ENCODE measurements at places on chromosomes 3 and 15.
A peak's percentile ranks its signal among the peaks of the same experiment; 100 is the strongest.

DNA sequence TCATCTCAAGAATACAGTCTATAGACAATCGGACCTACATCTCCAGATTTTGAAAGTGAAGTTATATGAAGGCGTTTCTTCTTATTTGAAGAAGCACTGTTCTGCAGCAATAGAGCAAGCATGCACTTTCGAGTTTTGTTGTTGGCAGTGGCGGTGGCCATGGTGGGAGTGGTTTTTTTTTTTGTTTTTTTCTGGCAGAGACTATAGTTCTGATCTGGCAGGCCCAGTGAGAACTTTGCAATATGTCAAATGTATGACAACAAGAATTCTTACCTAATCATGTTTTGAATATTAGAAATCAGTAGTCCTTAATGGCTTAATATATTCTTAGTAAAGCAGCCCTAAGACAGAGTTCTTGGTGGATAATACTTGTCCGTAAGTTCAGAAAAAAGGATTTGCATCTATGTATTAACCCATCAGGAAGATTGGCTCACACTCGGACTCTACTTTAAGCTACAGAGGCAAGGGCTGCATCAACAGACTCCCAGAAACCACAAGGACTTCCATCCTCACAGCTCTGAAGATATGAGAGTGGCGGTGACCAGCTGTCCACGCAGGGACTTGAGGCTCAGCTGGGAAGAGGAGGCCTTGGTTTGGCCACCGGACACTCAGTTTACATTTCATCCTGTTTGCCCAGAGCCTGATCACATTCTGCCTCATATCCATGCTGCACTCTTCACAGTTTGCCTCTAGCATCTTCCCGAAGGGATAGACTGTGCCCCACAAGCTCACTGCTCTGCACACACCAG is 124.1 kb upstream of the THBS1 start:
- DNase-seq = no peak

DNA sequence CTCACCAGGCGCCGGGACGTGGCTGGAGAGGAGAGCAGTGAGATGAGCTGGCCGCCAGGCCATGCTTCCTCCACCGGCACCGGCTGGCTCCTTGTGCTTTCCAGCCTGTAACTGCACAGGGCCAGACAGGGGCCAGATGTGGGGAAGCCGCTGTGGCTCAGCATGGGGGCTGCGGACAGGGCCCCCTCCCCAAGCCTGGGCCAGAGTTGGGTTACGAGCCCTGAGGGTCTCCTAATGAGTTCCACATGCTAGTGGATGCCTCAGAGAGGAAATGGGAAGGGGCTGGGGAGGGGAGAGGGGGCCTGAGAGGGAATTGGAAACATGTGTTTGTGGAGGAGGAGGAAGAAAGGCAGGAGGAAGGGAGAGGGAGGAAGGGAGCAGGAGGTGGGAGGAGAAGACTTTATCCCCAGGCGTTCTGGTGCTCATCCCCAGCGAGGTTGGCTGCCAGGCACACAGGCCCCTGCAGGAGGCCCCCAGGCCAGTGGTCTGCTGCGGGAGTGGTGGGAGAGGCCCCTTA is 11.7 kb upstream of the DUSP7 start:
- DNase-seq = no peak

DNA sequence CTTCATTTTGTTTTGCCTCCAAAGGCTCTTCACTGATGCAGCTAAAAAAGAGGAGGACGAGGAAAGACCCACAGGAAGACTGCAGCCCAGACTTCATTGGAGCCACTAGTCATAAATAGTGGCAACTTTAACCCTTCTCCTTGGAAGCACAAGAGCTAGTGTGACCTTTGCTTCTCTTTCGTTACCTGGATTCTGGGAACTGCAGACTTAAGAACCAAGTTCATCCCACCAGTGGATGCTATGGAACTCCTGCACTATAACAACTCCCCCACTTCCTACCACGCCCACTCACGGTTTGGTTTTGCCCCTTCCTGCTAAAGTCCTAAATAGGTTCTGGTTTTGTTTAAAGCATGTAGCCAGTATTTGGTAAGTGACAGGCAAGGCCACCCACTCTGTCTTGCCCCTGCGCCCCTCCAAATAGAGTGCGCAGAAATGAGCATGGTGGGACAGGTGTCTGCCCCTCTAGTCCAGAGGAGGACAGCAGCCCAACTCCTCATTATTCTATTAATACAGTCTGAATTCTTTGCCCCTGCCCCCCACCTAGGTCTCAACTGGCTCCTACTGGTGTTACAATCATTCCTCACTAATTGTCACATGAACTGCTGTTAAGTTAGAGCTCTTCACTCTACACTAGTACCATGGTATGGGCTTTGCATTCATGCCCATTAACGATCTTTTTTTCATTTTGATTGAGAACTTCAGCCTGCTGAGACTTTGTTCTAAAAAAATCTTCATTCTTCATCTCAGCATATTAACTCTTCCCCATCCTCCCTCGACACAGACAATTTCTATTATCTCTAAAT is 504.6 kb downstream of the FOXP1 start:
- DNase-seq = no peak

DNA sequence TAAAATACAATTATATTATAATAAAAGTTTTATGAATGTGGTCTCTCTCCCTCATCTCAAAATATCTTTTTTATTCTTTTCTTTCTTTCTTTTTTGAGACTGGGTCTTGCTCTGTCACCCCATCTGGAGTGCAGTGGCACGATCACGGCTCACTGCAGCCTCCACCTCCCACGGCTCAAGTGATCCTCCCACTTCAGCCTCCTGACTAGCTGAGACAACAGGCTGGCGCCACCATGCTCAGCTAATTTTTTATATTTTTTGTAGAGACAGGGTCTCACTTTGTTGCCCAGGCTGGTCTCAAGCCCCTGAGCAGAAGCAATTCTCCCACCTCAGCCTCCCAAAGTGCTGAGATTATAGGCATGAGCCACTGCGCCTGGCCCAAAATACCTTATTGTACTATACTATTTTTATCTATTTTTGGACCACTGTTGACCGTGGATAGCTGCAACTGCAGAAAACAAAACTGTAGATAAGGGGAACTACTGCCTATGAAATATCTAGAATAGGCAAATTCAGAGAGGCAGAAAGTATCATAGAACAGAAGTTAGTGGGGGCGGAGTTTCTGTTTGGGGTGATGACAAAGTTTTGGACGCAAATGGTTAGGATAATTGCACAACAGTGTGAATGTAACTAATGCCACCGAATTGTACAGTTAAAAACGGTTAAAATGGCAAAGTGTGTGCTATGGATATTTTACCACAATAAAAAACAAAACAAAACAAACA is 66.6 kb downstream of the SLC12A8 start:
- DNase-seq = no peak

GRCh38 chr3:40437889-40438288 is 19.2 kb upstream of the RPL14 start:
- DNase-seq = no peak

- DNase-seq = no peak
Observed at GRCh38 chr3:13714251-13714916, 165.5 kb downstream of the FBLN2 start.

DNA sequence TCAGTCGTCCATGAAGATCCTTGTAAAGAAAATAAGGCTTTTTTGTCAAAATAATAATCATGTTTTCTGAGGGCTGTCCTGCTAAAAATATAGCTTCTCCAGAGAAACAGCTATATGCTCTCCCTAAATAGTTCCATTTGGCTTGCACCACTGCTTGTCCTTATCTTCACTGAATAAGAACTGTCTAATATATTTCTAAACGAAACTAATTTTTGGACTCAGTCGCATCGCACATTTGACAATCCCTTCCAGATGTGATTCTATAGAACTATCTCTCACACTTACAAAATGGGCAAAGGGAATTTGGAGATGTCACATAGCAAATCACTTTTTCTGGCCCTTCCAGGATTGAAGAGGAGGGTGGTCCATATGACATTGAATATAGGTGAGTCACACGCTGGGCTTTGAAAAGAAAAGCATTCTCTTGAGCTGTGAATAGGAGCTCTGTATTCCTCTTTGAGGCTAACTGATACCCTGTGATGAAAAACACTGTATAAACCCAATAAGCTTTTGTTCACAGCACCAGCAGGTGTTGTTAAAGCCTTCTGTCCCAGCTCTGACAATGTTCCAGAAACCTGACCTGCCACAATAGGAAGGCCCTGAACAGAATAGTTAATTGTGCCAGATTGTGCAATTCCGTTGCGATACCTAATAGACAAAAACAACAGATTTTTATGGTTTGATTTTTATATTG is 1144.2 kb downstream of the ROBO2 start:
- no peak for DNase-seq

DNA sequence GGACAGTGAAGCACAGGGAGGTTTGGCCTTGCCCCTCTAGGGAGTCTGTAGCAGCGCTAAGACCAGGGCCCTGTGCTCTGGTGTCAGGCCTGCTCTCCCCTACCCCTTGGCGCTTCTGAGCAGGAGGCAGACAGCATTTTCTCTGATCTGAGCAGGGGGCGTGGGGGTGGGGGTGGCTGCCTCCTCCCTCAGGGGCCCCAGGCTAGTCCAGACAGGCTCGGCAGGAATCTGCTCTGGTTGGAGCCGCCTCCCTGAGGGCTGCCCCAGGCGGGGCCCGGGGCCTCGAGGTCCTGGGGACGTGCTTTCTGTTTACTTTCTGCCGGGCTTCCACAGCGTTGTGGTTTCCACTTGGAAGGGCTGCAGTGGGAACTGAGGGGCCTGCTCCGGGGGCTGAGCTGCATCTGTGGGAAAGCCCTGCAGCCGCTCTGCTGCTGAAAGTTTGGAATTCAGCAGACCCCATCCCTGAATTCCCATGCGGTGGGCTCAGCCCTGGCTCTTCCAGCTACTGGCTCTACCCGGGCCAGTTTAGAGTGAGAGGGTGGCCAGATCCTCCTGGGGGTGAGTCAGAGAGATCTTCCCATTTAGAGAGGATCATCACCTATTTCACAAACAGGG is 105.4 kb downstream of the LINGO1 start:
- no peak for DNase-seq

DNA sequence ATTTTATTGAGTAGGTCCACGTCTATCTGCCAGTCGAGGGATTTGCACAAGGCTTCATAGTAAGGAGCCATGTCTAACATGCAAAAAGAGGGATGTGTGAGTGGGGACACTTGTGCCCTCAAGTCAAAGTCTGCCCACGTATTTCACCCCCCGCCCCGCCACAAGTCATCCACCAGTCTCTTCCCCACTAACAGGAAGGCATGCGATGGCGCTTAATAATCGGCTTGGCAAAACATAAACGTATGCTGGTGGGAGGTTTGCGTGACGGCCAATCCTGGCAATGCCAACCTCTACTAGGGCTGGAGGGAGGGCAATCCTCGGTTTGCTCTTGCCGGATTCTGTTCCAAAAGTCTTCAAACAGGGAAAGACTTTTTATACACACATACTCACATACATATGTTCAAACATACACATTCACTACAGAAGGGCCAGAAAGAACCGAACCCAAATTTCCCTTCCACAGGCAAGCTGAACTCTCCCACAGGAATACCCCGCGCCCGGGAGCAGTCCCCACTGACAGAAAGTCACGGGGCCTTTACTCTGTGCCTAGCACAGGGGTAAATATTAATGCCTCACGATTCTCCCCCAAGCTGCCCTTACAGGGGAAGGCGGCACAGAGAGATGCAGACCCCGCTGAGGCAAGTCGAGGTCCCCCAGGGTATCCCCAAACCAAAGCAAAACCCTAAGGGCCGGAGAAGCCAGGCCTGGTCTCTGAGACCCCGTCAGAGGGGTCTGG is 675 bp downstream of the PSMD6 start:
- no peak for DNase-seq

DNA sequence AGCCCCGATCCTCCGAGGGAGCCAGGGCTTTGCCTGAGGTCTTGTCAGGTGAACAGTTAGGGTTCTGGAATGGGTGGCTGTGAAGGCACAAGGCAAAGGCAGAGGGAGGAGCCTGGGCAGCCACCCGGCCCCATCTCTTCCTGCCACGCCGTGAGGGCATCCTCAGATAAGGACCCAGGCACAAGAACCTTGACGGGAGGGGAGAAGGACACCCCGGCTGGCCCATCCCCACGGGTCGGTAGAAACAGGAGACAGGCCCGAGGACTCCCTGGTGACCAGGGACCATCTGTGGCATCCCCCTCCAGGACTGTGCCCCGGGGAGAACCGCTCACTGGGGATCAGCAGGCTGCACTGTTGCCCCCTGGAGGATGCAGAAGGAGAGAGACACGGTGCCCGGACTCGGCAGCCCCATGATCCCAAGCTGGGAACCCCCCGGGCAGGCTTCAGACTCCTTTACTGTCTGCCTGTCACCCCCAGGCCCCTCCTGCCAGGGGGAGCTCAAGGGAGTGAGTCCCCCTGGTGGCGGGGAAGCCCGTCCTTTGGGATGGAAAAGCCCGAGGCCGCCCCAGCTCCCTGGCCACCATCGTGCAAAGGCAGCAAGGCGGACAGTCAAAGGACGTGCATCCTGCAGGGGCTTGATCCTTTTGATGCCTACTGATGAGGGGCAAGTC is 12.3 kb upstream of the PCSK6 start:
- peak; percentile 65 for DNase-seq

DNA sequence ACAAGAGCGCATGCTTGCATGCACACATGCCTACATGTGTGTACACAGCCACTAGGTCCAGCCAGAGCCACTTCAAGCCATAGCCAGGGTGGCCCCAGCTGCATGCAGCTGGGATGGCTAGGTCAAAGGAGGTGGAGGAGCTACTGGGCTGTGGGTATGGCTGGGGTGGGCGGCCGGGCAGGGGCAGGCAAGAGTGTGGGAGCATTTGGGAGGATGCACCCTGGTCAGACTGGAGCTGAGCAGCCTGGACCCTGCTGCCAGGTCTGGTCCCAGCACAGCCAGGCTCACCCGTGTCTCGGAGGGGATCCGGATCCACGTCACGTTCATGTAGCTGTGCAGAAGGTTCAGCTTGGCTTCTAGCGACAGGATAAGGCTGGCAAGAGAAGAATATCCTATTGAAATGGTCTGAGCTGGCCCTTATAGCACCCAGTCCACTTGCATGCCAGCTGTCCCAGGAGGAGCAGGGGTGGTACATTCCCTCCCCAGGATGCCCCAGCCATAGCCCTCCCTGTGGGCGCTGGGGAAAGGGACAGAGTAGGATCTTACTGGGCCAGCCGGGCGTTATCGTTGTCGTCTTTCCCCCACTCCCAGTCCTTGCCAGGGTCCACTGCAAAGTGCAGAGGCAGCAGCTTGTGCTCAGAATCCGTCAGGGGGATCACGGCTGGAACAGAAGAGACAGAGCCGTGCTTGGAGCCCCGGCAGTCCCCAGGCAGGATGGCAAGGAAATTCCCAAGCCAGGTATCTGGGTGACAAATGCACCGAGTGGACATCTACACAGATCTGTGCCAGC is 160.5 kb downstream of the KLF13 start:
- no peak for DNase-seq

- no peak for DNase-seq
Observed at GRCh38 chr15:37028625-37029296, 71.6 kb downstream of the MEIS2 start.

- no peak for DNase-seq
Observed at GRCh38 chr3:157059661-157060060, 100.3 kb downstream of the CCNL1 start.

DNA sequence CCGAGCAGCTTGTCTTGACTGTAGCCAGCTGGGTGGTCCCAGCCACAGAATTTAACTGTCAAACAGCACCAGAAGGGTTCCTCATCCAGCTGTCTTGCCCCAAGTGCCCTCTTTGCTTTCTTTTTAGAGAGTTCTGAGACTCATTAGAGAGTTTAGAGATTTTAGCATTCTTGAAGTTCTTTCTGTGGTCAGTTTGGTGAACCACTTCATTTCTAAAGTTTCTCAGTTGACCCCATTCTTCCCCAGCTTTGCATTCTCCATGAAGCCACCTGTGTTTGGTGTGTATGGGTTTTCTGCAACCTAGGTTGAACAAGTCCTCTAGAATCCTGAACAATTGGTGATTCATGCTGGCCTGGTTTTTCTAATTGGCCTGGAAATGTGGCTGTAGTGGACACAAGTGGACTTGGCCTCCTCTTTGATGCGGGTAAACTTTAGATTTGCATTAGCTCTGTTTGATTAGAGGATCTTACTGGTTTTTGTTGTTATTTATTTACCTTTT is 33.7 kb downstream of the FLNB start:
- DNase-seq = no peak

GRCh38 chr15:89912674-89913396 is at the start of gene ARPIN:
TSS of gene ARPIN (minus strand) at chr15:89912952. CDS start at chr15:89912835, 117 bp downstream.
- peak; percentile 54 for DNase-seq
